Dermis microvascular lymphatic vessel endothelial cell (primary cell): ENCODE measurements at places on chromosomes 7 and 10. TPM values are rescaled to one million over a fixed set of nuclear protein-coding genes. Genes with fewer than 3 reads are reported as not detected.

Gene SPDYE11
- not detected in 2 replicates for total RNA-seq

Gene ADAM8
- total RNA-seq, result 0.13 TPM in 2 replicates

DNA sequence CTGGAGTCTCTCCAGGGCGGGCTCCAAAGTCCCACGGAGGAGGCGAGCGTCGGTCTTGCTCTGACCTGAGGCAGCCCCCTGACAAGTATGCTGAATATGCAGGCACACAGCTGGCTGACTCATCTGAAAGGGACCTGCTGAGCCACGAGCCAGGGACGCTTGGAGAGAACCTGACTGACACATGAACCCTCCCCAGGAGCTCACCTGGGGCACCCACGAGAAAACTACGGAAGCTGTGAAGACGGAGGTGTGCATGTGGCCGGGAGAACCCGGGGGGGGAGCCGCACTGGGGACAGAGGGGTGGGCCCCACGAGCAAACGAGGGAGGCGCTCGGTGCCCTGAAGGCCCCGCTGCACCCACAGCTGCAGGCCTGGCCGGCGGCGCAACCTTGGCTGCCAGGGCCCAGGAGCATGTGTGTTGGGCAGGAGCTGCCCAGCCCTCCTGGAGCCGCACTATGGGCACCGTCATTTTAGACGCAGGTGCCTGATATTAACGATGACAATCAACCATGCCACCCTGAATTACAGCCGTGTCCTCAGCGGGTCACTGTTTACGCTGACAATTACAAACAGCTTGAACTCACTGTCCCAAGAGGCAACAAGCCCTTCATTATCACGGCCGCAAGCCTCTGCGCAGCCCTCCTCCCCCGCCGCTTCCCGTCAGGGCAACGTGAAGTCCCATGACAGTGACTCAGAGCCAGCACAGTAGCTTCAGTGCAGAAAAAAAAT is 64.7 kb downstream of the DIP2C start:
- peak; percentile 78 for DNase-seq

GRCh38 chr10:49083261-49083660 is 32.1 kb downstream of the VSTM4 start:
- peak; percentile 2 for DNase-seq

DNA sequence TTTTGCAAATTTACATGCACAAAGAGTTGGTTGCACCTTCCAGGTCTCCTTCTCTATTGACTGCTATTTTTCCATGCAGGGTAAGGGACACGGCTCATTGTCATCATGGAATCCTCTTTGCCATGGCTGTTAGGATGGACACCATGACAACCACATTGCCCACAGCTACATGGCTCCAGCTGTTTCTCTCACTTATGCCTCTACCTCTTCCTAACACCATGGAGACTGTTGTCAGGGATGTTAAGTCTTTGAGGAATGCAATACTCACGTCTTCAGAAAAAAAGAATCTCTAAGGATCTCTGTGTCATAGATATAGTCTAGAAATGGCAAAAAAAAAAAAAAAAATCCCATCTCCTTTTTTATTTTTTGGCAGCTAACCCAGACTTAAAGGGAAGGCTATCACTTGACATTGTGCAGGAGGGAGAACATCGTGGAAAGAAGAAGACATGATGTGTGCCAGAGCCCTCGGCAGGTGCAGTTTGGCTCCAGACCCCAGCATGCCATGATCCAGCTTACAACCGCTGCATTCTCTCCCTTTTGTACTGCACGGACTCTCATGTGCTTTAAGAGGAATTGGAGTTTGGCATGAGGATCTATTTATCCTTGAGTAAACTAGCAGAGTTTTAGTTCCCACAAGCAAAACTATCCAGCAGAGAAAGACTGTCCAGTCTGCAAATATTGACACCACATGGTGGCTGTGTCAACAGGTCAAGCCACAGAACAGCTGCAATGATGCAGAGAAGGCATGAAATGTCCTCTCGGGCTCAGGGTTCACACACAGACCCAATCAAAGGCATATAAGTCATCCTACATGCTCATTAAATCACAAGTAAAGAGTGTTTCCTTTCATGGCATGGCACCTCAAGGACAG is 70.8 kb downstream of the FRMD4A start:
- DNase-seq, result no peak
